ENCODE measurements at places on chromosomes 13 and 19. TPM values are rescaled to one million over a fixed set of nuclear protein-coding genes. Genes with fewer than 3 reads are reported as not detected.

ZNF90 gene
- total RNA-seq, result 1.2 TPM

SIX5 gene
- total RNA-seq, result 11.8 TPM

GRIK5 gene
- under 0.01 TPM for total RNA-seq

CALR3 gene
- not detected for total RNA-seq

ZNF85 gene
- 10.9 TPM for total RNA-seq

WDFY2 gene
- total RNA-seq, result 11.2 TPM

FSD1 gene
- total RNA-seq, result 1.1 TPM

CXCL17 gene
- not detected for total RNA-seq

STOML3 gene
- not detected for total RNA-seq

ZNF66 gene
- 3.3 TPM for total RNA-seq

ZNF181 gene
- 19.7 TPM for total RNA-seq

GNA15 gene
- total RNA-seq, result not detected
